Right lung (tissue), 10 donors: ENCODE measurements at places on chromosomes 3 and 15. TPM values are rescaled to one million over a fixed set of nuclear protein-coding genes. Genes with fewer than 3 reads are reported as not detected.

BCL2A1 gene
- polyA plus RNA-seq: 0.73 TPM

BUB1B gene
- 45.3 TPM for polyA plus RNA-seq

MAGI1 gene
- 17.5 TPM for polyA plus RNA-seq

DISP2 gene
- polyA plus RNA-seq: 3.3 TPM

HSPBAP1 gene
- 12.9 TPM for polyA plus RNA-seq

DZIP1L gene
- 16.1 TPM for polyA plus RNA-seq

ZNF662 gene
- polyA plus RNA-seq: 56.3 TPM

PLA2G4D gene
- polyA plus RNA-seq: 0.12 TPM

KNG1 gene
- polyA plus RNA-seq: not detected

PLAAT1 gene
- polyA plus RNA-seq: 0.45 TPM

SLC51A gene
- polyA plus RNA-seq: 7.2 TPM

GHSR gene
- not detected for polyA plus RNA-seq

GPR149 gene
- polyA plus RNA-seq: not detected

CBLB gene
- polyA plus RNA-seq: 45.5 TPM

LIPH gene
- polyA plus RNA-seq: 3.1 TPM

ZMYND10 gene
- 20.9 TPM for polyA plus RNA-seq

CAND2 gene
- polyA plus RNA-seq: 5.8 TPM

LMAN1L gene
- polyA plus RNA-seq: not detected

RHOA gene
- 457 TPM for polyA plus RNA-seq

GRM7 gene
- 0.25 TPM for polyA plus RNA-seq

ESYT3 gene
- polyA plus RNA-seq: 23.2 TPM

IGSF11 gene
- polyA plus RNA-seq: 1.4 TPM

SKOR1 gene
- polyA plus RNA-seq: 0.79 TPM

CCR3 gene
- polyA plus RNA-seq: not detected

ATP13A5 gene
- polyA plus RNA-seq: 0.68 TPM

HACL1 gene
- 16.0 TPM for polyA plus RNA-seq

TM4SF1 gene
- polyA plus RNA-seq: 116 TPM

ARID3B gene
- 10.3 TPM for polyA plus RNA-seq

GRK7 gene
- polyA plus RNA-seq: 0.09 TPM

ATP10A gene
- 0.82 TPM for polyA plus RNA-seq

MFAP1 gene
- 47.5 TPM for polyA plus RNA-seq

STRA6 gene
- 6.2 TPM for polyA plus RNA-seq

NEK10 gene
- 6.5 TPM for polyA plus RNA-seq

ARGFX gene
- polyA plus RNA-seq: not detected

ELL3 gene
- polyA plus RNA-seq: 6.9 TPM

WDR93 gene
- 1.8 TPM for polyA plus RNA-seq

CDHR4 gene
- polyA plus RNA-seq: 4.3 TPM

PCSK6 gene
- 22.6 TPM for polyA plus RNA-seq

LXN gene
- polyA plus RNA-seq: 139 TPM

DLL4 gene
- 13.7 TPM for polyA plus RNA-seq

SMAD6 gene
- 27.7 TPM for polyA plus RNA-seq

SPESP1 gene
- polyA plus RNA-seq: 2.4 TPM

CSTA gene
- 0.85 TPM for polyA plus RNA-seq

FSIP1 gene
- 0.82 TPM for polyA plus RNA-seq

NMB gene
- 5.6 TPM for polyA plus RNA-seq

CPA3 gene
- polyA plus RNA-seq: 0.33 TPM

AMIGO3 gene
- polyA plus RNA-seq: 2.6 TPM

TM4SF18 gene
- 8.7 TPM for polyA plus RNA-seq

POTEB3 gene
- not detected for polyA plus RNA-seq

FGF7 gene
- 16.9 TPM for polyA plus RNA-seq

GMPS gene
- polyA plus RNA-seq: 67.2 TPM

NPAP1 gene
- polyA plus RNA-seq: 0.94 TPM

CKMT1A gene
- 0.21 TPM for polyA plus RNA-seq

RNU5B-1 gene
- polyA plus RNA-seq: not detected

ALS2CL gene
- polyA plus RNA-seq: 9.4 TPM
